Stimulated activated CD8-positive, alpha-beta memory T cell treated with anti-CD3 and anti-CD28 coated beads, Interleukin-4, amount 100 ng/mL, for 1 hour (primary cell): ENCODE measurements at places on chromosomes 2 and 18.

GRCh38 chr2:65276609-65277008, 49.0 kb downstream of the ACTR2 start:
- no peak for DNase-seq

DNA sequence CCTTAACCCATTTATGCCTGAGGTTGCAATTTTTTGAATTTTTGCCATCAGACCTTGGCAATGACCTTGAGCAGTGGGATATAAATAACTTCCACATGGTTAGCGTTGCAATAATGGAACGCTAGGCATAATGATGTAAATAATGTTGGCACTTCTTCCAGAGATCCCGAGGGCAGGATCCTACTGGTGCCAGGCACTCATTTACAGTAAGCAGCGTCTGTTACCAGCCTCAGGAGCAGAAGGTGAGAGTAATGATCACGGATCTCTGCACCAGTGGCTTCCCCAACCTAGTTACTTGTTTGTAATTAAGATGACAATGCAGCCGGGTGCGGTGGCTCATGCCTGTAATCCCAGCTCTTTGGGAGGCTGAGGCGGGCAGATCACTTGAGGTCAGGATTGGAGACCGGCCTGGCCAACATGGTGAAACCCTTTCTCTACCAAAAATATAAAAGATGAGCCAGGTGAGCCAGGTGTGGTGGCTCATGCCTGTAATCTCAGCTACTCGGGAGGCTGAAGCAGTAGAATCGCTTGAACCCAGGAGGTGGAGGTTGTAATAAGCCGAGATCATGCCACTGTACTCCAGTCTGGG, 41.9 kb downstream of the CPO start:
- DNase-seq, result no peak

- no peak for DNase-seq
Observed at GRCh38 chr2:44897406-44897805, 44.1 kb upstream of the SIX3 start.

DNA sequence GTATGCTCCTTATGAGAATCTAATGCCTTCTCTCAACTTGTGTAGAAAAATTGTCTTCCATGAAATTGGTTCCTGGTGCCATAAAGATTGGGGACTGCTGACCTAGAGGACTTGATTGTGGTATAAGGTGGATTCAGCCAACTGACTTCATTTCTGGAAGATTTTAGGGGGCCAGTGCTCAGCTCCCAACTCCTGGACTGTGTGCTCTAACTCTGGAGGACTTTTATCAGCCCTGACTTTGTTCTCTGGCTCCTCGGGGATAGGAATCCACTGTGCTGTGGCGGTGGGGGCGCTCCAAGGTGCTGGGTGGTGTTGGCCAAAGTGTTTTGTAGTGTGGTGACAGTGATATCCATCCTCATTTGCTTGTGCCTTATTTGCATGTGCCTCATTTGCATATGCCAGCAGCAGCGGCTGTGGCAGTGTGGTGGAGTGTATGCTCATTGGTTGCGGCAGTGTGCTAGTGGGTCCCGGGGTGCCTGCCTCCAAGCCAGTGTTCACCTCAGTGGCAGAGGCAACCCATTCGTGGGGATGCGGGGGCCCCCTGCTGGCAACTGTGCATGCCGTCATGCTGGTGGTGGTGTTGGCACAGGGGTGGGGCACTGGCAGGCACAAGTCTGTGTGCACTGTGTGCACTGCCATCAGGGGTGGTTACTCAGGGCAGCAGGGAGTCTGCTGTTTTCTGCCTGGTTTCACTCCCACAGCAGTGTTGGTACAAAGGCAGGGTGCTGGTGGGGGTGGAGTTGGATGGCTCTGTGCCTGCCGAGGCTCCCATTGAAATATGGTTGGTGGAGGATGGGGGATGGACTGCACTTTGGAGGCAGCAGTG, 19.6 kb downstream of the EHBP1 start:
- no peak for DNase-seq

DNA sequence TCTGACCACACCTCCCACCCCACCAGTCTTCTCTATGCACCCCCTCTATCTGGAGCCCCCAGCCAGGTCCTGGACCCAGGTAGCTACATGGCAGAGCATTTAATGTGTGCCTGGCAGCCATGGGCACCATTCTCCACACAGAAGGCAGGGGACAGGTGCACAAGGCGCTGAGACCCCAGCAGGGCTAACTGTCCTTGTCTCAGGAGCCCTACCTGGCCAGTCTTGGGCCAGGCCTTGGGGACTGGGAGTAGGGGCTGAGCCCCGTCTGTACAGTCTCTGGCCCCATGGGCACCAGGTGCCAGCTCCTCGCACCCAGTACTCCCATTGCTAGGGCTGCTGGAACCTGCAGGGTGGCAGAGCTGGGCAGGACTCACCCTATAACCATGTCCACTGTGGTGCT, 2.9 kb downstream of the GNLY start:
- DNase-seq, result no peak
